Progenitor cell of endocrine pancreas (in vitro differentiated cells): ENCODE measurements at places on chromosomes 13 and 19.

DNA sequence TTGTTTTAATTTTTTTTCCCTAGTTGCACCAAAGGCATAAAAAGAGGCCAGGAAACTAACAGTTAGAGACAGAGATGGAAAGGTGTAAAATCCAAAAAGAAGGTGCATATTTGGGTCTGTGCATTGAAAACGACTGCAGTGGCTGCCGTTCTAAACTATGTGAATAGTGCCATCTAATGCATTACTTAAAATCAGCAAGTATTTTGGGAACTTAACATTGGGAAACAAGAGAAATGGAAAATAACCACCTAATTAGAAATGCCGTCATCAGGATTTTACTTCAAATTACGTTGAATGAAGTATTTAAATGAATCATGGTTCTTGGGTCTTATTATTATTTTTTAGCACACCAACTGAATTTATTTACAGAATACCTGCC, 189.5 kb upstream of the MIR17HG start:
- DNase-seq = no peak

GRCh38 chr19:55050749-55051532, 12.0 kb downstream of the RDH13 start:
- DNase-seq = no peak

GRCh38 chr19:17737690-17738153, 13.6 kb upstream of the FCHO1 start:
- no peak for DNase-seq

- DNase-seq = no peak
These were observed 1.1 kb upstream of the MRI1 start for GRCh38 chr19:13763265-13763664.

- no peak for DNase-seq
These were observed 53.0 kb upstream of the ZNF254 start for GRCh38 chr19:24033963-24034342.

DNA sequence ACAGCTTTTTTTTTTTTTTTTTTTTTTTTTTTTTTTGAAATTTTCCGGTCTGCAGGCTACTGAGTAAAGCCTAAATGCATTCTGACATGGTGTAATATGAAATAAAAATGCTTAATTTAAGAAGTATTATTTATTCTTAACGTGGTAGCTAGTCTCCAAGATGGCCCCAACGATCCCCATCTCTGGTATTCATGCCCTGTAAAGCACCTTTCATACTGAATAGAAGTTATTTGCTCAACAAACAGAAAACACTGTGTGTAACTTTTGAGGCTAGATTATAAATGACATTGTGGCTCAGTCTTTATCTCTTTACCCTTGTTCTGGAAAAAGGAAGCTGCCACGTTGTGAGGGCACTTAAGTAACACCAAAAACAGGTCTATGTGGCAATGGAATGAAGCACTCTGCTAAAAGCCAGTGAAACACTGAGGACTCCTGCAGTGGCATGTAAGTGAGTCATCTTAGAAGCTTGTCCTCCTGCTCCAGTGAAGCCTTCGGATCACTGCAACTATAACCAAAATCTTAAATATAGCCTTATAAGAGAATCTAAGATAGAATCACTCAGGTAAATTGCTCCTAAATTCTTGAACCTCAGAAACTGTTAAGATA, 128.7 kb downstream of the UGGT2 start:
- no peak for DNase-seq

- no peak for DNase-seq
These were observed 4.2 kb upstream of the ADPRHL1 start for GRCh38 chr13:113457510-113457909.

- DNase-seq = no peak
These were observed 6.3 kb upstream of the ANKRD10 start for GRCh38 chr13:110921209-110921608.

DNA sequence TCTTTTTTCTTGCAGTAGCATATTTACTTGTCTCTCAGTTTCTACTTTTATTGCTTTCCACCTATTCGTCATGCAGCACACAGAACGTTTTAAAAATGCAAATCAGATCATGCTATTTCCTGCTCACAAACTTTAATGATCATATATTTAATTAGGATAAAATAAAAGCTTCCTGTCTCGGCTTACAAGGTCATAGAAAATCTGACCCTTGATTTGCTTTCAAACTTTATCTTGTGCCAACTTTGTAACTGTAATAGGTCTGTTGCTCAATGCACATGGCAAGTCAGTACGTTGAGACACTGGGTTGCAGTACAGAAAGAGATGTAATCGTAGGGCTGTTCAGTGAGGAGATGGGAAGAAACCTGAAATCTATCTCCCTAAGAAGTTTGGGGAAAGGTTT, 95.6 kb upstream of the CSNK1A1L start:
- no peak for DNase-seq

GRCh38 chr19:16249826-16250404, 52.2 kb downstream of the AP1M1 start:
- DNase-seq = no peak

DNA sequence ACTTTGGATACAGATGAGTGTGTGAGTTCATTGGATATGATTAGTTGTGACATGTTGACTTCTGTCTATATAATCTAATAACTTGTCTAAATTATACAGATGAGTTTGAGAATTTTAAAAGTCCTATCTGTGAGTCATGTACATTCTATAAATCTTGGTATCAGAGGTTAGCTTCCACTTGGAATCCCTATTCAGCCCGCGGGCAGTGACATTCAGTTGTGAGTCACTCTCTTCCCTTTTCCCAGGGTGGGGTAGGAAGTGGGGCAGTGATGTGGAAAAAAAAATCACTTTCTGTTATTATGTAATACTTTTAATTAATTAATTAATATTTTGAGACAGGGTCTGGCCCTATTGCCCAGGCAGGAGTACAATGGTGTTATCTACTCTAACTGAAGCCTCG, 33.0 kb upstream of the ZNF808 start:
- DNase-seq = no peak

GRCh38 chr19:43694553-43694952, 21.3 kb upstream of the IRGC start:
- DNase-seq = no peak

DNA sequence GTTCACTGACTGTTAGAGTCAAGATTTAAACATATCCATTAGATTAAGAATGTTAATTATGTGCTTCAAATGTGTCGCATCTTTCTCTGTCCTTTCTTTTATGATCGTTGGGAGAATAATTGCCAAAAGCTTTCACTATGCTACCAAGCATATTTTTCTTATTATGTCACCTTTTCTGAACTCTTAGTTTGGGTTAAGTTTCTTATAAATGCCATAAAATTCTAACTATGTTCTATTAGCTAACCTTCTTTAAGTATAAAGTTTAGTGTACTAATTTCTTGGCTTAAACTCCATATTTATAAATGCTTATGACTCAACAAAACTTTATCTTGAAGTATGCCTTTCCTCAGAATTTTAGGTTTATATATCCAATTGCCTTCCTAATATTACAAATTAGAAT, 1759.4 kb downstream of the PCDH9 start:
- DNase-seq = no peak

DNA sequence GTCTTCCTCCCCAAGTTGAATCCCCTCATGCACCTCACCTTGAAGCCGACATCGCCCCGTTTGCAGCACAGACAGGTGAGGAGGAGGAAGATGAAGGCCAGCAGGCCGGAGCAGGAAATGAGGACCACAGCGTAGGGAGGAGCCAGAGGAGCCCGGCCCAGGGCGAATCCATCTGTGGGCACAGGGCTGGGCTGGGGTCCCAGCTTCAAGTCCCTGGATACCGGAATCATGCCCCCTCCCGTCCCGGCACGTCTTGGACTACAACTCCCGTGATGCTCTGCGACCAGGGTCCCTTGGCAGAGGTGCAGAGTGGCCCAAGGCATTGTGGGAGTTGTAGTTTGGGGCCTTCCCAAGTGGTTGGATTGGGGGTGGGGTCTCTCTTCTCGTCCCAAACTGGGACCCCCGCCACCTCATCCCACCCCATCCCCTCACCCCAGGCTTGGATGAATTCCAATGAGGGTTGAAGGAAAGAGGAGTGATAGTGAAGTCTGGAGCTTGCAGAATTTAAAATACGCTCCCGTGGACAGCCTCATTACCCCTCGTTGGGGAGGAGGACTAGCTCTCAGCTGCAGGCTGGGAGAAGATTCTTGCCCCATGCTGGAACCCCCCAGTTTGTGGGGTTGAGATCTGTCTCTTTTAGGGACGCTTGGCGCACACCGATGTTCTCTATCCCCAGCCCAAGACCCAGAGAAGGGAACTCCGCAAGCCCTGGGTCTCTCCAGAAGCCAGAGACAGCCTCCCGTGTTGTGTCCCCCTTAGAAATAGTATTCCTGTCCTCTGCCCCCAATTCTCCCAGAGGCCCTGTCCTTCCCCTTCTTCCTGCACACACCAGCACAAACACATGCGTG, 990 bp downstream of the LMTK3 start:
- DNase-seq = peak; percentile 58

GRCh38 chr13:85091631-85092234, 707.5 kb downstream of the SLITRK6 start:
- DNase-seq = no peak

DNA sequence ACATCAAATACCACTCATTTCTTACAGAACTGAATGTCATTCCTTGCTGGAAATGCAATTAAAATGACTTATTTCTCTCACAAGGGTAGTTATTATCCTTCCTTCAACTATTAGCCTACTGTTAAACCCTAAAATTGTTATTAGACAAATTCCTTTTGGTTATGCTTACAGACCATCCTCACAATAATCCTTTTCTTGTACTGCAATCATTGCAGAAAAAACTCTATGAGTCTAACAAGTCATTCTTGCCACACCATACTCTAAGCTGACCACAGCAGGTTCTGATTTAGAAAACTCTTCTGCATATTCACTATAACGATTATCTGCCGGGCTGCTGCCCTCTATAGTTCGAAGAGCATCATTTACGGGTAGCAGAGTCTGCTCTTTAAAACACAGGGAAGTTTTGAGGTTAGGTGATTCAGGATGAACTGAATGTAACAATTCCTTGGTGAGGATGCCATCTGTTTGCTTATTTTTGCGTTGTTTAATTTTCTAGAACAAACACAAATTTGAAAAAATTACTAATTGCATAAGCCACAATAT, 38.2 kb downstream of the MTMR6 start:
- no peak for DNase-seq

DNA sequence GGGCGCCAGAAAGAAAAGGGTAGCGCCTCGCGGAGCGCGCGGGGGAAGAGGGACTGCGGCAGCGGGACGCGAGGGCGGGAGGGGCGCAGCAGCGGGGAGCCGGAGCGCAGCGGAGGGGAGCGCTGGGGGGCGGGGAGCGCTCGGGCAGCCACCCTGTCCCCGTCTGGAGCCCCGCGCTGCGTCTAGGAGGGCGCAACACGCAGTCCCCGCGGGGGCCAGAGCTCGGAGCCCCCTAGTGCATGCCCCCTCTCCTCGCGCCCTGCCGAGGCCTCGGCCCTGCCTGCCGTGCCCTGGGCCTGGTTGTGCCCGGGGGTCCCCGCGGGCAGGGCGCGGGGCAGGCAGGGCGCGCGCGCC, 37.9 kb downstream of the SOX1 start:
- DNase-seq = no peak

DNA sequence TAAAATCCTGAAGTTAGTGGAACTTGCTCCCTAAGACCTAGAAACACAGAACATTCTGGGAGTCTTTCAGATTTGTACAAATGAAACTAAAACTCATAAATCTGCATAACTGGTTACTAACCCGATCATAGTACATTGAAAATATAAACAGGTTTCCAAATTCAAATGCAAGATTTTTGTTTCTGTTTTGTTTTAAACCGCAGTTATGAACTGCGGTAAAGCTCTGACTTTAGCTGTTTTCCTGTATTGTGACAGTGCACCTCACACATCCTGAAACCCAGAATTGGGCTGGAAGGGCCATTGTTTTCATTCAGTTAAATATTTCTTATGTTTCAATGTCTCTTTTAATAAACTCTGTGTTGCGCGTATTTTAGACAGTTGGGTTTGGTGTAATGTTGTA, 204.7 kb downstream of the SHISA2 start:
- no peak for DNase-seq

DNA sequence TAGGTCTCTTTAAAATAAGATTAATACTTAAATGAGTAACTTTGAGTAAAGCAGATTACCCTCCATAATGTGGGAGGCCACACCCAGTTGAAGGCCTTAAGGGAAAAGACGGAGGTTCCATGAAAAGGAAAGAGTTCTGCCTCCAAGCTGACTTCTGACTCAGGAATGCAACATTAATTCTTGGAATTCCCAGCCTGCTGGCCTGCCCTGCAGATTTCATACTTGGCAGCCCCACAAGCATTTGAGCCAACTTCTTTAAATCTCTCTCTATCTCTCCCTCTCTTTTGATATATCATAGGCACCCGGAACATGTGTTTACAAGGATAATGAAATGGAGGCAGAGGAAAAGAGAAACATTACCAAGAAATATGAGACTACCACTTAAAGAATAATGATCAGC, 902.3 kb upstream of the MIR17HG start:
- DNase-seq = no peak

DNA sequence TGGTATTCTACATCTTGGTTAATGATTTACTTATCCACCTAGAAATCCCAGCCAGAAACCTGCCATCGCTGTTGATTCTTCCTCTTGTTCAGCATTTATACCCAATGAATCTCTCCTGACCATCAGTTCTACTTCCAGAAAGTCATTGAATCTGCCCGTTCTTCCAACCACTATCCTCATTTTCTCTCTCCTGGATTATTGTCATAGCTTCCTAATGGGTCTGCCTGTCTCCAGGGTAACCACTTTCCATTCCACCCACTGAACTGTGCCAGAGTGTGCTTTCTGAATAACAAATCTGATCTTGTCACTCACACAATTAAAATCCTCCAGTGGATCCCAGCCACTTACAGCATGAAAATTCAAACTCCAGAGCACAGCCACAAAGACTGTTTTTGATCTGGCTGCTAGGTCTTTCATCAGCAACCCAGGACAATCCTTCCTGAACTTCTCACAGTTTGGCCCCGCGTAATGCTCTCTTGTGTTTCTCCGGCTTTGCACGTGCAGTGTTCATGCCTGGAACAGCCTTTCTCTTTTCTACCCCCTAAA, 330.6 kb downstream of the SPRY2 start:
- no peak for DNase-seq

DNA sequence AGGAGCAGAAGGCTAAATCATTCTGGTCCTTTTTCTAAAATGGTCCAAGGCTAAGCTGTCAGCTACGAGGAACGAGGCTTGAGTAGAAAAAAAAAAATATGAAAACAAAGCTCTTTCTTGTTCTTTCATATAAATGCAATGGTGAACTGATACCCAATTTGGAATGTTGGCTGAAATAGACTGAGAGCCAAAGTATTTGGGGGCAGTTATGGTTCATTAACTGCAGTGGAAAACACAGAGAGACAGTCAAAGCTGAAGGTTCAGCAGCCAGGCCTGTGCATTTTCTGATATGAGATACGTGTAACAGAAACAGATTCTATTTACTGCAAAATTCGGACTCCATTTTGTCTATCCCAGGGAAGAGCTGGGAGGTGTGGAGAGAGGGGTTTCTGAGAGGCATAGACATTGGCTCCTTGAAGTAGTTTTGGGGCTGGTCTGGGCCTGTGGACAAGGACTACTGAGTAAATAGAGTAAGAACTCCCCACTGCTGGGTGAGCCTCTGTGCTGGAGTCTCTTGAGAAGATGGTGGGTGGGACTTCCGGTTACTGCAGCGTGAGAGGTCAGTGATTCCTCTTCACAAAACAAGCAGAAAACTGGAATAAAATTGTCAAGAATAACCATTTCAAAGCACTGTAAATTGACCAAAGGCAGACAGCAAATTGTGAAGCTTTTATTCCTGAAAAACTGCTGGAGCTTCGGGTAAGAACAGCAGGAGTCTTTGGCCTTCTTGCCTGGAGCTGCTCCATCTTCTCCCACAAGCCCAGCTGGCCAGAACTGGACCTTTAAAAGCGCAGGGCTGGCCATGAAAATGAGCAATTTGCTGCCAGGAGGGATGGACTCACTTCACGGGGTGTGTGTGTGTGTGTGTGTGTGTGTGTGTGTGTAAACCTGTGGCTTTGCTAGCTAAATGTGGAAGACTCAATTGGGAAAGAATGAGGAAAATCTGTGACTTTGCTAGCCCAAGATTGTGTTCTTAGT, 43.1 kb upstream of the CNMD start:
- DNase-seq = no peak
